Activated CD4-positive, alpha-beta T cell treated with anti-CD3 and anti-CD28 coated beads, Interleukin-2, amount 10 ng/mL, durations not matched to agents 24 days and 14 days (primary cell): ENCODE measurements at places on chromosomes 1 and 21. TPM values are rescaled to one million over a fixed set of nuclear protein-coding genes. Genes with fewer than 3 reads are reported as not detected.
A peak's percentile ranks its signal among the peaks of the same experiment; 100 is the strongest.

GRCh38 chr1:179823693-179824092 lies 53.9 kb downstream of the TOR1AIP2 start:
- no peak for DNase-seq

The RSPO1 gene
- not detected in 2 replicates for total RNA-seq

The PSRC1 gene
- 4.5 and 5.0 TPM in 2 replicates for total RNA-seq

The GPR52 gene
- 2.5 and 3.0 TPM in 2 replicates for total RNA-seq

DNA sequence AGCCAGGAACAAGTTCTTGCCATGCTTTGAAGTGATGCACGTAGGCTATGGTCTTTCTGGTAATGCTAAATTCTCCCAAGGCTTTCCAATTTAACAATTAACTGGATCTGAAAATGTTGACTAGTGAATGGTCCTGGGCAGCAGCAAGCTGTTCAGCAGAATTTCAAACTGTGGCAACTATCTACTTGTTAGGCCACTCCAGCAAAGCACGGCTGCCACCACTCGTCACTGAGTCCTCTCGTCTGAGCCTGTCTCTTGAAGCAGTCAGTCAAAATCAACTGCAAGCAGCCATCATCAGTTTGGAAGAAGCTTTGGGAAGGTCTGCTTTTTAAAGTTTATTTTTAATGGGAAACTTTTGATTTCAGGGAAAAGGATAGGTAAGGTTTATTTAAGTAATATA lies 6.1 kb downstream of the FLVCR1 start:
- no peak for DNase-seq

The IGFN1 gene
- total RNA-seq = not detected in 2 replicates

GRCh38 chr21:43884012-43884860 lies 19.2 kb downstream of the AGPAT3 start:
- peak; percentile 65 for DNase-seq

The GSTM5 gene
- total RNA-seq = 0.07 TPM in 1 of 2 replicates, not detected in the other

DNA sequence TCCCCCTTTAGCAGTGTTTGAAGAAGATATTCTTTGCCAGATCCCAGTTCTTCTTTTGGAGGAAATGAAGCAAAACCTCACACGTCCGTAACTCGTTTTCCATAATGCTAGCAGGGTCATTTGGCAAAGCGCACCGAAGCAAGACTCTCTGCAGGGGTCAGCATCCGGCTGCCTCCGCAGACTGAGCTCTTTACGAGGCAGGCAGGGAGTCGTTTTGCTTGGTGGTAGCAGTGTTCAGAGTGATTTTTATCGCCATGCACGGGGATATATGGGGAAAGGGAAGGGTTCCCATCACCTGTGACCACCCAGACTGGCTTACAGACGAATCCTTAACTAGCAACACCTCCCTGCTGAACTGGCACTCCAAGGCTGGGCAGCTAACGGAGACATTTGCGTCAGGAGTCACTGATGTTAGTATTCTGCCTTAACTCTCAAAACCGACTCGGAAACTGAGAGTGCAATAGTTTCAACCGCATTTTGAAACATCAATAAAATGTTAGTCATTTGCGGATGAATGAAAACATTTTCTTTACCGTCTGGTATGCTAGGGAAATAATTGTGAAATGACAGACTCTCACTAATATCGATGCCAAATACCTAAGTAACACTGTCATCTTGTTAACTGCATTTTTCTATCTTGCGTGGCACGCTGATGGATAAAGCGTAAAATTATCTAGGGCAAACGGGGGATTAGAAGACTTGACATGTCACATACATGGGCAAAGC lies 2.2 kb upstream of the NEGR1 start:
- DNase-seq = peak; percentile 60
